Thoracic aorta (tissue), 2 donors: ENCODE measurements at places on chromosomes 2 and 18.

DNA sequence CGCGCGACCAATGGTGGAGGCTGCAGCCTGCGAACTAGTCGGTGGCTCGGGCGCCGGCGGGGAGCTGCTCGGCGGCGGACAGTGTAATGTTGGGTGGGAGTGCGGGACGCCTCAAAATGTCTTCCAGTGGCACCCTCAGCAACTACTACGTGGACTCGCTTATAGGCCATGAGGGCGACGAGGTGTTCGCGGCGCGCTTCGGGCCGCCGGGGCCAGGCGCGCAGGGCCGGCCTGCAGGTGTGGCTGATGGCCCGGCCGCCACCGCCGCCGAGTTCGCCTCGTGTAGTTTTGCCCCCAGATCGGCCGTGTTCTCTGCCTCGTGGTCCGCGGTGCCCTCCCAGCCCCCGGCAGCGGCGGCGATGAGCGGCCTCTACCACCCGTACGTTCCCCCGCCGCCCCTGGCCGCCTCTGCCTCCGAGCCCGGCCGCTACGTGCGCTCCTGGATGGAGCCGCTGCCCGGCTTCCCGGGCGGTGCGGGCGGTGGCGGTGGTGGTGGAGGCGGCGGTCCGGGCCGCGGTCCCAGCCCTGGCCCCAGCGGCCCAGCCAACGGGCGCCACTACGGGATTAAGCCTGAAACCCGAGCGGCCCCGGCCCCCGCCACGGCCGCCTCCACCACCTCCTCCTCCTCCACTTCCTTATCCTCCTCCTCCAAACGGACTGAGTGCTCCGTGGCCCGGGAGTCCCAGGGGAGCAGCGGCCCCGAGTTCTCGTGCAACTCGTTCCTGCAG is at the start of gene HOXD9:
HOXD9 (plus strand) TSS at position 37 of the 728 bp plus-strand sequence; CDS start at position 87, 50 bp downstream.
- DNase-seq = no peak

- DNase-seq = no peak
These were observed 226.2 kb downstream of the SP3 start for GRCh38 chr2:173739006-173739405.

DNA sequence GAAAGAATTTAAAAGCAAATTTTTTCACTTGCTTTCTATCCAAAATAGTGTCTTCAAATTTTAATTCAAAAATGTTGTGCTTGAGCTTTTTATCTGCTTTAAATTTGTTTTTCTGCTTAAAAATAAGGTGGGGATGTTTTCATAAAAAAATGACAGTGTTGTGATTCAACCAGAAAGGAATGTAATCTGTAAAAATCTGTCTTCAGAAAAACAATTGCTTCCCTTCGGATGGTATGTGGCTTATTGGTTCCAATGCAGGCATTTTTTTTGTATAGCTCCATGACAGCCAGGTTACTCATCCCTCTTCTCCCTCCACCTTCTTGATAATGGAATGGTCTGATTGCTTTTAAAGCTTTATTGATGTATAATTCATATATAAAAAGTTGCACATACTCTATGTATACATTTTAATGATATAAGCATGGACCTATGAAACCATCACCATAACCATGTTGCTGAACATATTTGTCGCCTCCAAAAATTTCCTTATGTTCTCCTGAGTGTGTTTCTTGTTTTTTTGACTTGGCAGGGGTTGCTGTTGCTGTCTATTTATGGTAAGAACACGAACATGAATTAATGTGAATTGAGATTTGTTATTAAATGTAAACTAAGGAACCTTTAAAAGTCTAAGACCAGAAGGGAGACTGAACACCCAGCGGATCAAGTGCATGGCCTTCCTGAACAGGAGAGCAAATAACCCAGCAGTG is 363.7 kb upstream of the SPHKAP start:
- DNase-seq = no peak

DNA sequence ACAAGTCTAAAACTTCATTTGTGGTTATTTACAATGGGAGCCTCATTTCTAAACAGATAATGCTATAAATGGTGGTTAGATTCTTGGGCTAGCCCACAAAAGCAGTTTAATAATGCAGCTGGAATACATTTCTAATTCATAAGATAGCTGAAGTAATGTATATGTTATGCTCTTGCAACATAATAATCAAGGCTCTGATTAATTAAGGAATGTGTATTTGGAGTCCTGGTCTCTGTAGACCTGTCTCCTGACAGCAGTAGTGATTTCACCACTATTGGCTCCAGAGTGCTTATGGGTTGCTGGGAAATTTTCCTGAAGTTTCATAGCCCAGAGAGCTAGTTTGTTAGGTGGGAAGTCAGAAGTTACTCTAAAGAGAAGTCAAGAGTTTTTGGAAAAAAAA is 21.3 kb upstream of the CDC42EP3 start:
- no peak for DNase-seq

DNA sequence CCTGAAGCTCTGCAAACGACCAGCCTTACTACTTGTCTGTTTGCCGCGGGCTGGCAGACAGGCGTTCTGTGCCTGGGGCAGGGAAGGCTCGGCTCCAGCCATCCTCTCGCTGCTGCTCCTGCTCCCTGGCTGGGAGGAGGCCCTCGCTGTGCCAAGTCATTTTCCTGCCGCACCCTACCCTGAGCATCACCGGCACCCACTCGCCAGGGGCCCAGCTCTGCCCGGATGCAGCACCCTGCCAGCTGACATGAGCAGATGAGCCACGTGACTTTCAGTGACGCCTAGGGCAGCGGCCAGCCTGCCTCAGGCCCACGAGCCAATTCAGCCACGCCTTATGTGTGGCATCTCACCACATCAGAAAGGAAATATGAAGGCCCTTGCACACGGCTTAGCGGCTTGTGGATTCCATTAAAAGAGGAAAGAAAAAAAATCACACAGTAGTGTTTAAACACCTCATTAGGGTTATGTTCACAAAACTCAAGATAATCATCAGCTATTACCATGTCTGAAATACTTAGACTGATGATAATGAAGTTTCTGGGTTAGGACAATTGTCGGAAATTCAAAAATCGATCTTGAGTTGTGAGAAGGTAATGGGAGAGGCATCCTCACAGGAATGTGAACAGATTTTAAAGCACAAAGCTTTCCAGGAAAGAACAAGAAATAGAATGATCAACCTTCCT is 250.5 kb downstream of the TWIST2 start:
- no peak for DNase-seq

- no peak for DNase-seq
These were observed 189.1 kb downstream of the FSHR start for GRCh38 chr2:48965204-48965603.

DNA sequence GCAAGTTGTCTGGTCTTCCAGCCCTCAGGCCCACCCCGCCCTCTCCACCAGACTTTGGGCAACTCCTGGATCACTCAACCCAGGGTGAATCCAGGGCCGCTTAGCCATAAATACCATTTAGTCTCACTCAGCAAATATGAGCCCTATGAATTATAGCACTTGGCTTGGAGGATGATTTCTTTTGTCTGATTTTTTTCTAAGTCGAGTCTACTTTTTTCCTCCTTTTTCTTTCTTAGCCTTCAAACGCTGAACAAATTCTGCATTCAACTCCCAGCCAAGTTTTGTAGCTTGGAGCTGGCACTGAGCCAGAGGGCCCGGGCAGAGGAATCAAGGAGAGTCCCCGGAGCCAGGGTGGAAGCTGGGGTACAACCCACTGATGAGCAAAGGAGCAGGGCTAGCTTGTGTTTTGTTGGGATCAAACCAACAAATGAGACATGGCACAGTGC is 48.7 kb downstream of the SERTAD2 start:
- DNase-seq = no peak

GRCh38 chr18:11831921-11832320 is 19.3 kb upstream of the CHMP1B start:
- DNase-seq = no peak

- no peak for DNase-seq
These were observed 262.0 kb downstream of the MEIS1 start for GRCh38 chr2:66696886-66697285.

- DNase-seq = no peak
These were observed 147.3 kb downstream of the B3GNT2 start for GRCh38 chr2:62343206-62343605.

DNA sequence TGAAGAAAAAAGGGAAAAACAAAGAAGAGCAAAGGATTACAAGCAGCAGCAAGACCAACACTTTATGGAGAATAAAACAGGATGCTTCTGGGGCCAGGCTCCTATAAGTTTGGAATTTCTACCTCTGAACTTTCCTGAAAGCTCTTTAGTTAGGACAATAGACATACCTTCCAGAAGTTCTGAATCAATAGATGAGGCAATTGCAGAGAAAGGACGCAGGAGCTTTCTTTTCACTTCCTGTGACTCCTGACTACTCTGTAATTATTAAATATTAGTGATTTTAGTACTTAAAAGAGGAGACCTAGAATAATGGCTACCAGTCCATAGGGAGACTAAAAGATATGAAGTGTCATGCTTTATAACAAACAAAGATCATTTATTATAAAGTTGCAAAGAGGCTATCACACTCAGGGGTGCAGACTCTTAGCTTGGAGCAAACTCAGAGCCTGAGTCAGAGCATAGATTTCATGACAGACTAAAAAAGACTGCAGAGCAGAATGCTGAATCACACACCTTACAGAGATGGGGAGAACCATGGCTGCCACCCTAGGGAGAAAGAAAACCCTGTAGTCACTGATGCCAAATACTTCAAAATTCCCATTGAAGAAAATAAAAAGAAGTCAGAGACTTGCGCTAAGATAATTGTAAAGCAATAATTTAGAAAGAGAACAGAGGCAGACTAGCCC is 52.5 kb upstream of the FAM136A start:
- DNase-seq = no peak

DNA sequence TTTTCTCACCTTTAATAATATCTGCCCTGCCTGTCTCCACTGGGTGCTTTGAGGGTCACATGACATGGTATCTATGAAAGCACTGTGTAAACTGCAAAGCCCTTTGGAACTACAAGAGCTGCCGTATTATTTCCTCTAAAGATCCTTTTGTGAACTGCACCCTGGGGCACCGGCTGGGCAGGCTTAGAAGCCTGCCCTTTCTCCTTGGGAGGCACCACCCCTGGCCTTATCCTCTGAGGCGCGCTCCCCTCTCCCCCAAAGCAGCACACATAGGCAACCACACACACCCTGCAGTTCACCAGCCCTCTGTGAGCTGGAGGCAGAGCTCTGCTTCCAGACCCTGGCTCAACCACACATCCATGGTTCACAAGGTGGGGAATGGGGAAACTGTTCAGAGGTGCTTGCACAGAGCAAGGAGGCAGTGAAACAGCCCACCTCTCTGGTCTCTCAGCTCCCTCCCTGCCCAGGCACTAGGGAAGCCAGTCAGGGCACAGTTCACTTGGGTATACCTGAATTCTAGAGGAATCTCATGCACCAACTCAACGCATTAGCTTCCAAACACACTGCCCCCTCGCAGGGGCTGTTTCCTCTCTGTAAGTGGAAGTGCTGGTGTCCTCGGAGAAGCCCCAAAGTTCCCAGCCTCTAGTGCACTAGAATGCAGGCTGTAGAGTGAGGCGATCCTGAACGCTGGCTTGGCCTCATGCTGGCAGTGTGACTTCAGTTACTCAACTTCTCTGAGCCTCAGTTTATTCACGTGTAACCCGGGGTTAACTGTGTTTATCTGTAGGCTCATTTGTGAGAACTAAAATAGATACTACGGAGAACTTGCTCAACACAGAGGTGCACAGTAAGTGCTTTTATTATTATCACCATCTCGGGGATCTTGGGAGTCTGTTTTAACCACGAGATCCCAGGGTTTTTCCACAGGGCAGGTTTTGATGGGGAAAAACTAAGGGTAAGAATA is 11.0 kb downstream of the SIGLEC15 start:
- no peak for DNase-seq

- no peak for DNase-seq
These were observed 51.2 kb upstream of the HAAO start for GRCh38 chr2:42843611-42844010.

DNA sequence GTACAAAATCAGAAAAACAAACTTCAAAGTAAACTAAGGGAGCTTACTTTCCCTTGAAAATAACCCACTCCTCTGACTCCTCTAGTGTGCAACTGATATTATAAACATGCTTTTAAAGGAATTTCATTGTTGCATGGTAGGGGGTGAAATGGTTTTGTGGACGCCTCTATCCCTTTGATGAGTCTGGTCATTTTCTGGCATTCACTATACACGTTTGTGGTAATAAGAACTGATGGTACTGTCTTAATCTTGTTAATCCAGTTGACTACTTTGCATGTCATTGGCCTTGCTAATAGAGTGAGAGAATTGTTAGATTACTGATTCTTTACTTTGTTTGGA is 2.8 kb downstream of the INSIG2 start:
- no peak for DNase-seq

DNA sequence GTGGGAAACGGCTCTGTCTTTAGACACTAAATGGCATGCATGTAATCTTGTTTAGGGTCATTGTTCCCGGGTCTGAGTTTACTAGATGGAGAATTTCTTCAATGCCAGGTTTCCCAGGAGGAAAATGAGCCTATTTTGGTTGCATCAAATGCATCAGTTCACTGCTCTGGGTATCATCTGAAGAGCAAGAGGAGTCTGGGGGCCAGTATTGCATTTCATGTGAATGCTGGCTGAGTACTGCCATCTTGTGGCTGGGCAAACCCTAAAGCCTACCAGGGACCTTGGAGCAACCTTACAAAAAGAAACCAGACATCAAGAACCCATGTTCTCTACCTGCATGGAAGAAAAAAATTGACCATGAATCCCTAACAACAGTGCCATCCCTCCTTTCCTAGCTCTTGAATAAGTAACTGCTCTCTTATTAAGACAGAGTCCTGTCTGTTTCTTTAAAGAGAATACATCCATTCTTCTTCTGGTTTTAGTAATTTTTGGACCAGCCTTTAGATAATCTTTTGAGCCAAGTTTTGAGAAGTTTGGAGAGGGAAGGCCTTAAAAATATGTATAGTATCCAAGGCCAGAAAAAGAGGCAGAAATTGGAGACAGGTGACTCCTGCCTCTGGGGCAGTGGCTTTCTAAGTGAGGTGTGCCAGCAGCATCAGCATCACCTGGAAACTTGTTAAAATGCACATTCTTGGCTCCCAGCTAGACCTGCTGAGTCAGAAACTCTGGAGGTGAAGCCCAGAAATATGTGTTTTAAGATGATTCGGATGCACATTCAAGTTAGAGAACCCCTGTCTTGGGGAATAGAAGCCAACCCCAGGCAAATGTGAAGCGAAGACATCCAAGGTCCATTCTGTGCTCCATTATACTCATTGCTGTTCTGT is 261.0 kb upstream of the CXCR4 start:
- no peak for DNase-seq

- no peak for DNase-seq
These were observed 167.9 kb downstream of the TNS1 start for GRCh38 chr2:217834744-217835513.

DNA sequence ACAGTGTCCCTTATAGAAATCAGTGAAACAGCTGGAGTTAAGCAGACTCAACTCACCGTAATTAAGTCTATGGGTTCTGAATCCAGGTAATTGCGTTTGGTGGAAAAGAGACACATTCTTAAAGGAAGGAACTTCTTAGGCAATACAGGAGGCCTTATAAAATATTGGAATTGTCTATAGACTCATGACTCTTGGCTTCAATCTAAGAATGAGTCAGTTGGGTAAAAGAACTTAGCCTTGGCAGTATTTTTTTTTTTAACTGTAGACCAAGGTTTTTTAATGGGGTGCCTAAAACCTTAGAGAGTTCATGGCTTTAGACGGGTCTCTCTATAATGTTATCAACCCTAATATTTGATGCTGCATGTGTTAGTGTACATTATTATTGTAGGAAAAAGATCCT is 47.6 kb downstream of the CCDC85A start:
- DNase-seq = no peak
